Gastroesophageal sphincter (tissue), 4 donors: ENCODE measurements at places on chromosomes 7 and 10.

GRCh38 chr7:113636727-113637421 is 281.9 kb downstream of the PPP1R3A start:
- ATAC-seq: no peak

DNA sequence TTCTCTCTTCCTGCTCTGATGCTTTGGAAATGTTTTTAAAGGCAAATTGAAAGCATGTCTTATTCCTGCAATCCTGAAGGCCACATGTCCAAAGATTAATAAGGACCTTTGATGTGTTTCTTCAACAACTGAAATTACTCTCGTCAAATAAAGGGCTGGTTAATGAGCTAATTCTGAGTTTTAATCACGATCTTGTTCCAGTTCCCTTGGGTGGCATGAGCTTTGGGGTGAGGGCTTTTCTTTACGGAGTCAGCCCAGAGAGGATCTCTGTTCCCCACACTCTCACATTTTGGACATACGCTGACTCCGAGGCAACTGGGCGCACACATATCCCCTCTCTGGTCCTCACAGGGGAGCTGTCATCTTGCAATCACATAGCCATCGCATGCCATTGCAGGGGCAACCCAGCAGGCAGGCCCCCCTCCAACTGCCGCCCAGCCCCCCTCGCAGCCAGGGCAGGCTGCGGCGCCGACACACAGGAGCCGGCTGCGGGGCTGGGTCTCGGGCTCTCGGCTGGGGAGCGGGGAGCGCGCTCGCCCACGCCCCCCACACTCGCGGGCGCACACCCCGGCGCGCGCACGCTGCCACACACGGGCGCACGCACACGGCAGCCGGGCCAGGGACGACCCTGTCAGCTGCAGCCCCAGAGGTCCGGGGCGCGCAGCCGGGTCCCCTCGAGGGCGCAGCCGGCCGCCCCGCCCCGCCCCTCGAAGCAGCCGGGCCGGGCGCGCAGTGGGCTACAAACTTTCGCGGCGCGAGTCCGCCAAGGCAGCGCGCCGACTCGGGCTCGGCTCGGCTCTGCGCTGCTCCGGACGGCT is at the start of gene GDF10:
TSS of gene GDF10 (plus strand) at position 587 of the 818 bp plus-strand sequence. CDS start 455 bp downstream, outside the sequence.
- peak; percentile 7 for ATAC-seq

GRCh38 chr10:113037218-113037617 is 87.2 kb downstream of the TCF7L2 start:
- ATAC-seq: no peak

- no peak for ATAC-seq
Observed at GRCh38 chr10:132547421-132547861, 9.9 kb downstream of the INPP5A start.
